ENCODE measurements at places on chromosomes 1 and 21.

- DNase-seq = no peak
These were observed 35.7 kb upstream of the SYT6 start for GRCh38 chr1:114189398-114189797.

- DNase-seq = no peak
These were observed 43.0 kb downstream of the SNX7 start for GRCh38 chr1:98704474-98704873.

- DNase-seq = no peak
These were observed 39.5 kb upstream of the TNFRSF1B start for GRCh38 chr1:12127206-12127810.

- DNase-seq = no peak
These were observed 64.0 kb upstream of the CLDN14 start for GRCh38 chr21:36543924-36544323.

- no peak for DNase-seq
These were observed 871 bp upstream of the ETS2 start for GRCh38 chr21:38804789-38805327.

- DNase-seq = no peak
These were observed 2.6 kb downstream of the ZNF691 start for GRCh38 chr1:42848823-42849537.

- no peak for DNase-seq
These were observed 19.6 kb upstream of the ZNF648 start for GRCh38 chr1:182080955-182081582.

DNA sequence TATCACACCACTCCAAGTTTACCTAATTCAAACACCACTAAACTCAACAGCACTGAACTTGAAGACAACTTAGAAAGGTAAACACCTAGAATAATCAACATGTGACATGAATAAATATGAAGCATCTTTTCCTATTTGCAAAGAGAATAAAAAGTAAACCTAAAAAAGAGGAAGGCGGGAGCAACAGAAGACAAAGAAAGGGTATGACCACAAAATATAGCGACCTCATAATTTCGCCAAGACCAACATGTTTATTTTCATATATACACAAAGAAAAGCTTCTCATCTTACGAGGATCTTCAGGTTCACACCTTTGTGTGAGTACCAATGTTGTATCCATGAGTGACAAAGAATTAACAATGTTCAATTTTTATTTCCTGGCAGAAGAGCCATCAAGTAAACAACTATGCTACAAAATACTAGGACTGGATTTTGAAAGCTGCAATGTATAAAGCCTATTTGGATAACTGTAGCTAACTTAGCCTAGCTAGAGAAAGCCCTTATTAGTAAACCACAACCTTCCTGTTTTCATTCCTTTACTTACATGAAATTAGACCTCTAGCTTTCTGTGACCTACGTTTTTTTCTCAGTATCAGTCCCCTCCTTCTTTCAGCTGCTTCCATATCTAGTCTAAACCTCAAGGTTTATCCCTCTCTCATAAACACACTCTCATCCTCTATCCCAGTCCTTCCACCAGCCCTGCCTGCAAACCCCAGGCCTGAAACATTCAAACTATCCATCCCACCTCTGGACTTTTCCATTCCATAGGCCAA, 21.3 kb upstream of the PHTF1 start:
- DNase-seq = no peak

DNA sequence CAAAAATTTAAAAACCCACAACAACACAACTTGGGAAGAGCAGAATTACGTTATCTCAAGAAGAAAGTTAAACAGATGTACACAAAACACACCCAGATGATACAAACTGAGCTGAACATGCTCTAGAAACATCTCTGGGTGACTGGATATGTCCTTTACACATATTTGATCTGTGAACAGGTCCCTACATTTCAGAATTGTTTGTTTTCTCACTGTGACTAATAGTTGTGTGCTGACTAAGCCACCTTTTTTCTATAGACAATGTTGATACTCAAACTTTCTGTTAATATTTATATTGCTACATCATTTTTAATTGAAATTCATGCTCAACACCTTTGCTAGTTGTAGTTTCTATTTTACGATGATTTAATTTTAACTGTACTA, 1.0 kb upstream of the F11R start:
- DNase-seq = no peak

Data from CD4-positive, alpha-beta T cell (primary cell).